ENCODE measurements at places on chromosomes 16 and 17.
A peak's percentile ranks its signal among the peaks of the same experiment; 100 is the strongest.

GRCh38 chr17:74499992-74500391 is 31.3 kb downstream of the CD300LB start:
- no peak for DNase-seq

DNA sequence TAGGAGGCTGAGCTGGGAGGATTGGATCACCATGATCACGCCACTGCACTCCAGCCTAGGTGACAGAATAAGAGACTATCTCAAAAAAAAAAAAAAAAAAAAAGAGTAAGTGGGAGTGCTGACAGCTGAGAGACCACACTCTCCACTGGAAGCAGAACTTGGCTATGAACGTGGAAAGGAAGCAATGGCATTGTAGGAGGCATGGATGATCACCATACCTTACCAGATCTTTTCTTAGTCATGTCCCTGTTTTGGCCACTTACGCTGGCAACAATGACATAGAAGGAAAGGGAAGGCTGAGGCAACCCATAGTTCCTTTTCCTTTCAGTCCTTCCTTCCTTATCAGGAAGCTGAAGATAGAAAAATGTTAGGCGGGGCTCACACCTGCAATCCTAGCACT is 3.7 kb upstream of the ATP1B2 start:
- no peak for DNase-seq

- DNase-seq: no peak
Measured at GRCh38 chr16:88638323-88639230, at the start of gene IL17C. Gene IL17C (plus strand): TSS chr16:88638572. CDS start chr16:88638642, 70 bp downstream.

- no peak for DNase-seq
Measured at GRCh38 chr16:46648656-46649055, 27.5 kb upstream of the SHCBP1 start.

GRCh38 chr17:38824899-38825761 is at the start of gene CWC25:
Gene CWC25 (minus strand): TSS chr17:38825321. CDS start chr17:38825183, 138 bp downstream.
- DNase-seq: peak; percentile 94

- peak; percentile 34 for DNase-seq
Measured at GRCh38 chr17:55420776-55421178, 858 bp downstream of the MMD start.

DNA sequence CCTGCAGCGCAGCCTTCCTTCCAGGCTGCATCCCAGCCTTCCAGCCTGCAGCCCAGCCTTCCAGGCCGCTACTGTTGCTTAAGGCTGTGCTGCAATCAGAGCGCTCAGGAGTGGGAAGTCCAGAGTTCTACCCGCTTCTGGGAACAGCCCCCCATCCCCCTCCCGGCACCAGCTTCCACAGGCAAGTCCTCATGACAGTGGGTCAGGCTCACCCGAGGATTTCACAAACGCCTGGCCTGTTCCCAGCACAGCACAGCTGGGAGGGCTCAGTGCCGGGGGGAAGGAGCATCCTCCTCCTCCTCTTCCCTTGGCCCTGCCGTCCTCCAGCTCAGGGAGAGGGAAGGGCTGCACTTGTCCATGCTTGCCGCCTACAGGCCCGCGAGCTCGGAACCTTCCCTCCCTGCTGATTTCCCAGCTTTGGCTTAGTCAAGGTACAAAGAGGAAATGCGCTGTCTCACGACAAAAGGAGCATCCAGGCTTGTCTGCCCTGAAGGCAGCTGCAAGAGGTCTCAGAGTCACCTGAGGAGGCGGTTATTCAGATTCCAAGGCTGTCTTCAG is 8.3 kb downstream of the SOCS3 start:
- DNase-seq: no peak

GRCh38 chr16:85836706-85837582 is 37.4 kb downstream of the COX4I1 start:
- no peak for DNase-seq

DNA sequence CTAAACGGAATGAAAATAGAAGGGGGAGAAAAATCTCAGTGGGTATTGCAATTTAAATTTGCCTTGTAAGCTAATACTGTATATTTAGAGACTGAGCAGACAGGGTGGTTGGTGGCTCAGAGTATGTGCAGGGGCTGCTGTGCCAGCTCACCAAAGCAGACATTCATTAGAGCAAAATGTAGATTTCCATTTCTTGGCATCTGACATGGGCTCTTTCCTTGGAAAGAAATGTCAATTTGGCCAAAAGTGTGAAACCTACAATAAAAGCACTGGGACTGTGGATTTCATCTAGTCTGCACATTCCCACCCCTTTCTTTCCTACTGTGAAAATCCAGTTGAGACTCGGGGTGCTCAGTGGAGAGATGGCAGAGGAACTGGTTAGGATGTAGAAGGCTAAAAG is 145.1 kb upstream of the NOG start:
- no peak for DNase-seq

GRCh38 chr16:71460236-71460635 is 1.8 kb downstream of the ZNF23 start:
- DNase-seq: no peak

DNA sequence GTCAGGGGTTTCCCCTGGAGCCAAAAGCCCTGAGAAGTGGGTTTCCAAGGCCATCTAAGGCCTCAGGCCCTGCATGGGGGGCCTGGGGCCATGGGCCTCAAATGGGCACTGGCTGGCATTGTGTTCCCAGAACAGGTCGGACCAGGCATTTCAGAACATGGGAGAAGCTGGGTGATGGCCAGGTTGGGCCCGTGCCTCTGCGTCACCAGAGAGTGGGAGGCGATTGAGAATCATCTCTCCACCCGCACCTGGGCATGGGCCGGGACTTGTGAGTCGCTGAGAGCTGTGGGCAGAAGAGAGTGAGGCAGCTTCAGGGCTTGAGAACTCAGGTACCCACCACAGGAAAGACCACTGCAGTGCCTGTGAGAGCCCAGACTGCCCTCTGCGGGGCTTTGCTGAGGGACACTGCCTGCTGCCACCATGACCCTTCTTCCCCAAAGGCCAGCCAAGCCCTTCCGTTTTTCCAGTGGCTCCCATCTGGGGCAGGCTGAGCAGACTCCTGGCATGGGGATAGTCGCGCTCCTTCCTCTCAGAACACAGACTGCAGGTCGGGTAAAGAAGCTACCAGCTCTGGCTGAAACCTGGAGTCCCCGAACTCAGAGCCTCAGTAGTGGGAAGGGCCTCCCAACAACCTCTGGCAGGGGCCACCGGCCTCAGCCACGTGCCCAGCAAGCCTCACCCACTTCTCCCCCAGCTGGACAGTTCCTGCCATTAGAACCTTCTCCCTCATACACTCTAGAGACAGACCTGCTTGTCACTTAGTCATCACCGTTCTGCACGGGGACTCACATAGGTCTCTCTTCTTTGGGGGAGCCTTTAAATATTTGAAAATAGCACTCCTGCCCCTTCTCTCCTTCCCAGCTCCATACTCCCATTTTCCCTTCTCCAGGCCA is 1.6 kb downstream of the RAB11FIP4 start:
- no peak for DNase-seq

GRCh38 chr16:50761267-50761666 is 19.4 kb downstream of the CYLD start:
- DNase-seq: no peak

DNA sequence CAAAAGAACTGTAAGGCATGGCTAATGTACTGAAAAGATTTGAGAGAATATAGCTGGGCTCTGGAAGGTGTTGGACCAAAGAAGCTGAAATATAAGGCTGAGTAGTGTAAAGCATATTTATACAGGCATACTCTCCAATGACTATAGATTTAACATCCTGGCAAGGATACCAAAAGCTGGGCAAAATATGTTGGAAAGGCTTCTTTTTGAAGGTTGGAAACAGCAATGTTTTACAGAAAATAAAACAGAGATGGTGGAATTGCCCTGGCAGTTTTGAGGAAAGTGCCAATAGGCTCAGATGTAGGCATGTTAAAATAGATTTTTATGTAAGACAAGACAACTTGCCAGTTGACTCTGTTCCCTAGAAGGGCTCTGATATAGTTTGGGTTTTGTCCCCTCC is 184.1 kb upstream of the SHISA6 start:
- DNase-seq: no peak

GRCh38 chr17:17840751-17841591 is 4.2 kb upstream of the SREBF1 start:
- DNase-seq: no peak

DNA sequence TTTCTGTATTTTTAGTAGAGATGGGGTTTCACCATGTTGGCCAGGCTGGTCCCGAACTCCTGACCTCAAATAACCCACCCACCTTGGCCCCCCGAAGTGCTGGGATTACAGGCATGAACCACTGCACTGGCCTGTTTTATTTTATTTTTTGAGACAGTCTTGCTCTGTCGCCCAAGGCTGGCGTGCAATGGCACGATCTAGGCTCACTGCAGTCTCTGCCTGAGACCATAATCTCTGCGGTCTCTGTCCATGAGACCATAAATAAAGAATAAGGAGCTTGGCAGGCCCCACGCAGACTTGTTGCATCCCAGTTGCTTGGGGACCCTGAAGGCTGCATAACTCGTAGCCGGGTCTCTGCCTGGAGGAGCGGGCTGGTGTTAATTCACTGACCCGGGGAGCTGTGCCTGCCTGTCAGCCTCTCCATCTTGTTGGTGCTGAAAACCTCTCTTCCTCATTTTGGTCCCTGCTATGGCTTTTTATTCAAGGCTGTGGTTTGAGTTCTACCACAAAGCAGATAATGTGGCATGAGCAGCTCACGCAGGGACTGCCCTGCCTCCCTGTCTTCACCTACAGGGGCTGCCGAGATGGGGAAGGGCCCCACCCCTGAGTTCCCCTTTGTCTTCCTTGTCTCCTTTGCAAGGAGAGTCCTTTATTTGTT is 82.1 kb downstream of the MSI2 start:
- DNase-seq: no peak

DNA sequence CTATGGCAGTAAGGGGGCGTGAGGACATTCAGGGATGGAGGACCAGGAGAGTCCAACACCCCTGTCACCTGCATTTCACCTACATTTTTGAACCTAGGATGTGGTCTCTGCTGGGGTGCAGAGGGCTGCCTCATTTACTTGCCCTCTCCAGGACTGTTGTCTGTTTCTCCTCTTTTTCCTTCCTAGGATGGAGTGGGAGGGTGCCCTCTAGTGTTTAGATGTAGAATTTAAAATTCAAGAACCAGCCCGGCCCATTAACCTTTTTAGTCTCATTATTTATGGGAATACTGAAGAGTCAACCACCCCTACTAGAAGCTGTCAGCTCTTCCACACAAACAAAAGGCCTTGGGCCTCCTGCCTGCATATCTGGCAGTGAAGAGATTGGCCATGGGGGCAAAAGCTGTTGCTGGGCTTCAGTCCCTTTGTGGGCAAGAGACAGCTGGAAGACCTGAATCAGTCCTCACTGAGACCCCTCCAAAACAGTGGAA is 2.5 kb upstream of the STARD3 start:
- DNase-seq: no peak

DNA sequence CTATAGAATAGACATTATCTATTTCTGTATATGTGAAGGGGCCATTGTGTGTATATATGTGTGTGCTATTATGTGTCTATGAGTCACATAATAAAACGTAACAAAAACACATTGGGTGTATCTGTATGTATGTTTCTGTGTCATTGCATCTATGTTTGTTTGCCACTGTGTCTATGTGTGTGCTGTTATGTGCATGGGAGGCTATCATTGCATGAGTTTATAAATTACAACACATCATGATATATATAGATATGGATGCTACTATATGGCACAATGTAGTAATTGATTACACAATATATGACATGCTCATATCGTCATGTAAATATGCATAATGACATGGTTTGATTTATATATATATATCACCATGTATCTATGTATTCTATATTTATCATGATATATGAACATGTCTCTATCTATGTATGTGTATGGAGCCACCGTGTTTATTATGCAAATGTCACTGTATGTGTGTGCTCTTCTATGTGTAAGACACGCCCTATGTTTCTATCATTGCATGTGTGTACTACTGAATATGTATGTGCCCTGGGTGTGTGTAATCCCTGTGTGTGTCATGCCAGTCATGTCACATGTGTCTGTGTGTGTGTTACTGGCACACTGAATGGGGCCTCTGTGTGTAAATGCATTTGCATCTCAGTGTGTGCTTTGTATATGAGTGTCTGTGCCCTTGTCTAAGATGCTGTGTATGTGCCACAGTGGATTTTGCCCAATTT is 1.4 kb upstream of the TSPOAP1 start:
- no peak for DNase-seq

- DNase-seq: no peak
Measured at GRCh38 chr17:74435775-74436359, 4.0 kb downstream of the GPRC5C start.

- DNase-seq: no peak
Measured at GRCh38 chr16:49201118-49201517, 80.5 kb downstream of the CBLN1 start.

- no peak for DNase-seq
Measured at GRCh38 chr17:50123649-50124349, 6.2 kb downstream of the SAMD14 start.

- no peak for DNase-seq
Measured at GRCh38 chr17:39625198-39625785, 1.5 kb upstream of the PPP1R1B start.

- DNase-seq: no peak
Measured at GRCh38 chr16:53899431-53899830, 195.5 kb downstream of the FTO start.

DNA sequence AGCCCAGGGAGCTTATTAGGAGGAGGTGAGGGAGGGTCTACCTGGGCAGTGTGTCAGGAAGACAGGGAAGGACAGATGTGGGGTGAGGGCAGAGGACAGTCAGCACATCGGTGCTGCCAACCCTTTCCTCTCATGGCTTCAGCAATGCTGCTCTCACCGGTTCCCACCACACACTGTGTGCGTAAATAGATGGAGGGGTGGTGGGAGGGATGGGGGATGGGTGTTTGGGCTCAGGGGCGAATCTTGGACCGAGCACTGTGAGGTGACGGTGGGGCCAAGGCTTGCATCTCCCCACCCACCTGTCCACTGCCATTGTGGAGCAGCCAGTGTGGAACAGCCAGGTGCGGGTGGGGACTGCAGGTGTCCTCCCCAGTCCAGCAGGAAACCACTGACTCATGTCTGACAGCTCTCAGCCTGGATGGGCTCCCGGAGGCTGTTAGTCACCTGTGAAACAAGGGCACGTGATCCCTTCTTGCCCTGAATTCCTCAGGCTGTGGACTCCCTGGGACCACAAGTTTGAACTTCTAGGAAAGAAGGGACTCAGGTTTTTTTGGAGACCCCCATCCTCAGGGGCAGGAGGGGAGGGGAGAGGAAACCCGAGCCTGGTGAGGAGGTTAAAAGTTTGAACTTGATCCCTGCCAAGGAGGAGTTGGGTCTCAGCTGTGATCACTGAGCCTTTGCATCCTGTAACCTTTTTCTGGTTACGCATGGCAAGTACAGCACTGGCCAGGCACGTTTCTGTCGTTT is 42.7 kb upstream of the SMPD3 start:
- no peak for DNase-seq

- DNase-seq: no peak
Measured at GRCh38 chr17:80844418-80844990, 147.1 kb upstream of the CHMP6 start.

- DNase-seq: no peak
Measured at GRCh38 chr17:66716236-66717026, 118.5 kb upstream of the CACNG5 start.

All from activated T-cell treated with anti-CD3 and anti-CD28 coated beads for 1 hour (primary cell).